ENCODE measurements at places on chromosomes 12 and 14.

GRCh38 chr12:49227713-49228112 is 37.2 kb upstream of the TUBA1C start:
- no peak for DNase-seq

GRCh38 chr14:50229681-50230080 is 1.7 kb downstream of the SOS2 start:
- DNase-seq: no peak

DNA sequence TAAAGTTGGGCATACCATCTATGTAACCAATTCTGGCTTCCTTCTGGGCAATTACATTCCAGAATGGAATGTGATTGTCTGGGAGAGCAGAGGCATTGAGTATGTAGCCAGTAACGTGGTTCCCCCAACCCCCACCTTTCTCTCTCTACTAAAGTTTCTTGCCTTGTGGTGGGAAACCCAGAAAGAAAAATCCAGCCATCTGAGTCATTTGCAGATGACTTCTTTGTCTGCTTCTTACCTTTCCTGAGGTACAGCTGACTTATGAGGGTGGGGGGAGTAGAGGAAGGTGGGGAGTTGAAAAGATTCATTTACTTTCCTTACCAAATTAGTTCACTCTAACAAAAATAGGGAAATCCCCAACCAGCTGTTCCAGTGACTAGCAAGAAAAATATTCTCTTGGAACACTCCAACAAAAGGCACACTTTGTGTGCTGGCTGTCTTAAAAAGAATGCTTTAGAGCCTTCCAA is 112.1 kb upstream of the FRMD6 start:
- peak; percentile 57 for DNase-seq

DNA sequence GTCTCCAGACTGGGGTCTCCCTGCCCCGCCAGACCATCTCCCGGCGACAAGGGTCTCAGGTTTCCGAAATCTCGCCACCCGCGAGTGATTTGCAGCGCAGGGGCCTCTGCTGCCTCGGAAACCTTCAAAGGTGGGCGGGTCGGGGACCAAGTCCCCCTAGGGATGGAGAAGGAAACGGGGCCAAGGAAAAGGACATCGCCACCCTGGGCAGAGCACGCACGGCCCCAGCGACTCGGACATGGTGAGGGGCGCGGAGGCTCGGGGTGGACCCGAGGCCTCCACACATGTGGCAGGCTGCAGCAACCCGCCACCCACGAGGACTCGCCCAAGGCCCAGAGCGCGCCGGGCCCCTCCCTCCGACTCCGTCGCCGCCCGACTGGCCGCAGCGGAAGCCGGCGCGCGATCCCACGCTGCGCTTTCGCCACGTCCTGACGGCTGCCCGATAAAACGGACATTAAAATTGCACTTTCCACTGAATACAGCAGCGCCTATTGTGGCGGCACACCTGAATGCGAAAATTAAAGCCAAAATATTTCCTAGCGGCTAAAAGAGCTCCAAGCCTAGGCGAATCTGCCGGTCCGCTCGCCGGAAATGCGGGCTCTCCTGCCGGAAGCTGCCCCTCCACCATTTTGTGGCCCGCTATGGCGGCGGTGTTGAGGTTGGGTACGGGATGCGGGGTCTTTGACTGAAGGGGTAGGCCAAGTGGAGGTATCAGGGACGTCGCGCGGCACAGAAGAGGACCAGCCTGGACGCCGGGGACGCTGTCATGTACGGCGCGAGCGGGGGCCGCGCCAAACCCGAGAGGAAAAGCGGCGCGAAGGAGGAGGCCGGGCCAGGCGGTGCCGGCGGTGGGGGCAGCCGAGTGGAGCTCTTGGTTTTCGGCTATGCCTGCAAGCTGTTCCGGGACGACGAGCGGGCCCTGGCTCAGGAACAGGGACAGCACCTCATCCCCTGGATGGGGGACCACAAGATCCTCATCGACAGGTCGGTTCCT is at the start of gene SFSWAP:
SFSWAP (plus strand) TSS at position 627 of the 994 bp plus-strand sequence; CDS start at position 767, 140 bp downstream.
- DNase-seq: peak; percentile 11

DNA sequence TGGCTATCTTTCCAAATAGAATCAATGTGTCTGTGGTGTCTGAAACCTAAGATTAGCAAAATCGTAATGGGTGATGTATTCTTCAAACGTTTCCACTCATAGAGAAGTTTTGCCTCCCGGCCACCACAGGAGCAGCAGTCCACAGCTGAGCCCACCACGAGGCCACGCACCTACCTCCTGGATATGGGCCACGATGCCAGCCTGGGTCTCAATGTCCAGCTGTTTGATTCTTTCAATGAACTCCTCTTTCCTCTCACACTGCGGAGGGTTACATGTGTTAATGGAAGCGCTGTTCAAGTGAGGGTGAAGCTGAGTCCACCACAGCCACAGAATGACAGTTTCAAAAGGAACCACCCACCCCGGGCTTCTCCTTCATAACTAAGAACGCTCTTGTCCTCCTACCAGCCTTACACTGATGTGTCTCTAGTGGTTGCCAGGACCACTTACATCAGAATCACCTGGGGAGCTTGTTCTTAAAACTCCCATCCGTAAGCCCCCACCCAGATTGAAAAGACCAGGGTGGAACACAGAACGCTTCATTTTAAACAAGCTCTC is 75.3 kb downstream of the CCDC88C start:
- no peak for DNase-seq

DNA sequence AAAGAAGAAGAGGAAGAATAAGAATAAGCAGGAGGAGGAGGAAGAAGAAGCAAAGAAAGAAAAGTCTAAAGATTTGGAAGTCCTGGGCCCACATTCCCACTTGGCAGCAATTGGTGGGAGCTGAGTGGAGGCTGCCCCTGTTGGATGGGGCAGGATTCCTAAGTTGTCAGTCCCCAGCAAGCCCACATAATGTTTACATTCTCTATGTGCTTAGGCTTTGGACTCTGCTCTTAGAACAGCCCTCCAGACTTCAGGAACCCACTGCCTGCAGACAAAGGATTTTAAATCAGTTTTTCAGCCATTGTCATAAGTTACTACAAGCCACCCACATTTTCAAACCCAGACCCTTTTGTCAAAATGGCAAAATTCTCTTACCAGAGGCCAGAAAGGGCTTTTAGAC is 92.0 kb downstream of the OTX2 start:
- no peak for DNase-seq

- DNase-seq: no peak
These were observed 151.1 kb upstream of the FKBP4 start for GRCh38 chr12:2643576-2644135.

- no peak for DNase-seq
These were observed 168.1 kb downstream of the ADGRD1 start for GRCh38 chr12:131121705-131122405.

- DNase-seq: no peak
These were observed 144.7 kb downstream of the ADGRD1 start for GRCh38 chr12:131098178-131098981.

DNA sequence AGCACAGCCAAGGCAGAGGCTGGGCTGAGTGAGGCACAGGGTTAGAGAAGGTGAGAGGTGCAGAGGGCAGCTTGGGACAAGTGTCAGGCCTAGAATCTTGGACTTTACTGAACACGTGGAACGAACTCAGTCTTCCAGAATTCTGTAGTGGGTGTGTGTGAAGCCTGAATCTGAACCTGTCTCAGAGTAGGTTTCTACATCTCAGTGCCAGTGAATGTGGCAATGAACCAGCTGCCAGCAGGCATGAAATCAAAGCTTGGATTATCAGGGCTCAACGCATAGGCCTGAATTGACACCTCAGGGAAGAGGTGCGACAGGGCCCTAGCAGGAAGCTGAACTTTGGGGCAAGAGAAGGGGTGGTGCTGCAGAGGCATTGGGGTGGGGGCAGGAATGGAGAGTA is 104.6 kb downstream of the SAMD4A start:
- no peak for DNase-seq

- DNase-seq: no peak
These were observed 27.9 kb downstream of the SMUG1 start for GRCh38 chr12:54160769-54161480.

DNA sequence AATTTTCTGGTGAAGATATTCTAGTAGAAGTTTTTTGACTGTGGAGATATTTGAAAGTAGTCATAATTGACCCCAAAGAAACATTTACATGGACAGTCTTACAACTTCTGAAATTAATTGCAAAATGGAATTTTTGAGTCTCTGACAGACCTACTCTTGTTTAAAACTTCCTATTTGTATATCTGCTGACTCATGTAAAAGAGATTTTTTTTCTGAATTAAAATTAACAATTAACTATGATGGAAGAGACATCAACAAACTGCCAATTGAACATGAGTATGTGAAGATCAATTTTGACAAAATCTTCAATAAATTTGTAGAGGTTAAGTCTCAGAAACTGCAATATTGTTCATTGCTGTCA is 108.5 kb upstream of the MAX start:
- DNase-seq: no peak

- DNase-seq: no peak
These were observed 97.2 kb upstream of the BBS10 start for GRCh38 chr12:76445462-76445861.

DNA sequence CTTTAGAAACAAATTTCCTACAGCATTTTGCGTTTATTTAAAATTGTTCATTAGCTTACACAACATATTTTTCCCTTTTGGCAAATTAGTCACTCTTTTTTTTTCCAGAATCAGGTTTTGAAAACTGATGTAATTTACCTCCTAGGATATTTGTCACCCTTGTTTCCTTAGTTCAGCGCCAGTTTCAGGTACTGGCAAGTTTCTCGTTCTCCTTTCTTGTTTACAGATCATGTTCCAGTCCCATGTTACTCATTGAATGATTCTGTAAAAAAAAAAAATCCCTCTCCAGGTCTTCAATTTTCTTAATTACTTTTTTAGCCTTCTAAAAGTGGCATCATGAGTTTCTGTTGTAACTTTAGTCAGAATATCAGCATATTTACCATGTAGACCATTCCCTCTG is 2.7 kb downstream of the PPP4R4 start:
- no peak for DNase-seq

GRCh38 chr12:62772416-62772955 is 162.5 kb downstream of the PPM1H start:
- no peak for DNase-seq

DNA sequence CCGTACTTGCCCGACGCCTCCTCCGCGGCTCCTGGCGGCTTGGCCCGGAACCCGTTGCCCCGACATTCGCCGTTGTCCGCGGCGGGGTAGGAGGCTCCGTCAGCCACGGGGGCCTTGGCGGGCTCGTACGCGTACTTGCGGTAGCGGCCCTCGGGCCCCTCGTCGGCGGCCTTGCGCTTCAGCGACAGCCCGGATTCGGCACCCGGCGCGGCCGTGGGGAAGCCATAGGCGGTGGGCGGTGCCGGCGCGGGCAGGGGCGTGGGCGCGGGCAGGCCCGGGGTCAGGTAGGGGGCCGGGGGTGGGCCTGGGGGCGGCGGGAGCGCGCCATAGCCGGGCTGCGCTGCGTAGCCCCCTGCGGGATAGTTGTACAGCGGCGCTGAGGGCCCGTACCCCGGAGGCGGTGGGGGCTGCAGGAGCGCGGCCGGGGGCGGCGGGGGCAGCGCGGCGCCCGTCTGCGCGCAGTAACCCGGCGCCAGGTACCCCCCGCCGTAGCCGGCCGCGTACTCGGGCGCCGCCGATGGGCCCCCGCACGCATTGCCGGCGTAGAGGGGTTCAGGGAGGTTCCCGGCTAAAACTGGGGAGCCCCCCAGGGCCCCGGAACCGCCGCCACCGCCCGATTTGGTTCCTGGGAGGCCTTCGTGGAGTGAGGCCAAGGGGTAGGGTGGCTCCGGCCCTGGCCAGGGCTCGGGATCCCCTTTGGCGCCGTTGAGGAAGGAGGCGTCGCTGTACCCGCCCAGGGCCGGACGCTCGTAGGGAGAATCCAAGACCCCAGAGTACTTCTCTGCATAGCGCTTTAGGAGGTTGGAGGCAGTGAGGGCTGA is 26.9 kb downstream of the FIGNL2 start:
- DNase-seq: no peak
